Lower lobe of right lung (tissue), 2 donors: ENCODE measurements at places on chromosomes 2 and 18.

- DNase-seq = no peak
Measured at GRCh38 chr18:50745945-50746344, 73.9 kb downstream of the MRO start.

GRCh38 chr18:30632071-30632698 is 410.4 kb downstream of the DSC3 start:
- no peak for DNase-seq

- DNase-seq = no peak
Measured at GRCh38 chr2:42464631-42465030, 29.2 kb downstream of the KCNG3 start.

DNA sequence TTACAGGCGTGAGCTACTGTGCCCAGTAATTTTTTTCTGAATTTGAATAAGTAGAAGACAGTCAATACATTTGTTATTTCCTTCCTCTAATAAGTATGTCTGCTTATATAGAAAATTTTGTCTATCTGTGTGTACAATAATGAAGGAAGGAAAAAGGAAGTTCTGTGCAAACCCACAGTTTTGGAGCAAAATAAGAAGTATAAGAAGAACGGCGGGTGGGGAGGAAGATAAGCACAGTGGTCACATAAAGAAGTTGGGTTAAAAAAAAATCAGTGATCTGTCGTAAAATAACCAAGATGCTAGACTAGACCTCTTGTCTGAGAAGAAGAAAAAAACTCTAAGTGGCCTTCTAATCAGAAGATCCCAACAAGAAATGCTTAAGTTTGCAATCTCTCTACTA is 20.2 kb downstream of the MGAT4A start:
- no peak for DNase-seq

DNA sequence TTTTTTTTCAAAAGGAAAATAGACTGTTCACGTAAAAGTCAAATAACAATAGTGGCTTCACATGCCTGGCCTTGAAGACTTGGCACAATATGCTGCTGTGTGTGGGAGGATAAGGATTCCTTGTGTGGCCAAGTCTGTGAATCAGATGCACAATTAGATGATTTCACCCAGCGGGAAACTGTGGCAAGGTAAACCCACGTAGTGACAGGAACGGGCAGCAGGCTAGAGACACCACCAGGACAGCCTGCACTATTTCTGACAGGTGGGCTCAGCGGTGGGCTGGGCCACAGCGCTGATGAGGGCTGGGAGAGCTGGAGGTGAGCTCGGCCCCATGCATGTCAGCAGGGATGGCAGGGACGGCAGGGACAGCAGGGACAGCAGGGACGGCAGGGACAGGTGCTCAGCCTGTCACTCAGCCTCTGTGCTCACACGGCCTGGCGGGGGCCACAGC is 21.6 kb downstream of the SNORC start:
- DNase-seq = no peak

DNA sequence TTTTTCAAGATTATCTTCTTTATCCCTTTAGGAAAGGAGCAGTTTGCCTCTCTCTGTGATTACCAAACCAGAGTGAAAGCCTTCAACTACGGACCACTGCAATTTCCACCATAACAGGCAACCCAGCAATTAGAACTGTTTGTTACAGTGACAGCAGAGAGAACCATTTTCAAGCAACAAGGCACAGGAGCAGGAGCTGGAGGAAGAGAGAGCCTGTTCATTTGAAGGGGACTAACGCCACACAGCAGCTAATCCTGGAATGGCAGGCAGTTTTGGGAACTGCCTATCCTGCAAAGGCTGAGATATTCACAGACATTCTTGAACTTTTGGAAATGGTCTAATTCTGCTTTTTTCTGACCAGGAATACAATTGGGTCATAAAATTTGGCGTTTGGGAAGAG is 1541.9 kb upstream of the PIK3C3 start:
- no peak for DNase-seq

DNA sequence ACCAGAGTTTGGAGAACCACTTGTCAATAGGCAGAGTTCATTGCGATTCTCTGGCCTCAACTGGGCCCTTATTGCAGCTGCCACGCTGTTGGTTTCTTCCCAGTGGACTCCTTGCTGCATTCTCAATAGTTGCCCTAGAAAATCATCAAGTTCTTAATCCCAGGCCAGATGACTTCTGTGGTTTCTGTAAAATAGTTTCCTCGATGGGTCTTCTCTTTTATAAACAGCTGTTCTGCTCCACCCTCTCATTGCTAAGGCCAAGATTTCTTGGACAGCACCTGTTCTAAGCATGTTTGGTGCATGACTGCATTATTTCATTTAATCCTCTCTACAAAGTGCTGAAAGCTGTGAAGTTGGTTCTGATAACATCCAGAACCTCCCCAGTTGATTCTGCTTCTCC is 131.0 kb downstream of the BCL2L11 start:
- no peak for DNase-seq

DNA sequence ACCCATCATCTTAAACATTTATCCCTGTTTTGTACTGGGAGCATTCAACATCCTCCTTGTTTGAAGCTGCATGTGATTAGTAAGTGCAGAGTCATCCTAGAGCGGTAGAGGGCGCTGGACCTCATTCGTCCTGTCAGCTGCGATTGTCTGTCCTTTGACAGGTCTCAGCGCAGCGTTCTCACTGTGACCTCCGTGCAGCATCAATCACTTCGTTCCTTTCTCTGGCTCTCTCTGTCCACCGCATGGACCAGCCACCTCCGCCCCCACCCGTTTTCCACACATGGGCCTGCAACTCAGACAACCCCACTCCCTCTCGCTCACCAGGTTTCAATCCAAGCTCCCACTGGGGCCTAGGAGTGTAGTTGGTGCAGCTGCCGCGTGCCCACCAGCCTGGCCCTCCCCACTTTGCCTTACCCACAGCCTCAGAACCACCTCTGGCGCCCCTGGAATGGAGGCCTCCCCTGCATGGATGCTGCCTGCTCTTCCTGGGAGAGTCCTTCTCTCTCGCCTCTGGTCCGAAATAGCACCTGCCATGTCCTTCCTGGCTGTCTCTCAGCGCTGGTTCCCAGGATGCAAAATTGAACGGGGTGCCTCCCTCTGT is 90.5 kb downstream of the NDUFA10 start:
- peak; percentile 73 for DNase-seq

DNA sequence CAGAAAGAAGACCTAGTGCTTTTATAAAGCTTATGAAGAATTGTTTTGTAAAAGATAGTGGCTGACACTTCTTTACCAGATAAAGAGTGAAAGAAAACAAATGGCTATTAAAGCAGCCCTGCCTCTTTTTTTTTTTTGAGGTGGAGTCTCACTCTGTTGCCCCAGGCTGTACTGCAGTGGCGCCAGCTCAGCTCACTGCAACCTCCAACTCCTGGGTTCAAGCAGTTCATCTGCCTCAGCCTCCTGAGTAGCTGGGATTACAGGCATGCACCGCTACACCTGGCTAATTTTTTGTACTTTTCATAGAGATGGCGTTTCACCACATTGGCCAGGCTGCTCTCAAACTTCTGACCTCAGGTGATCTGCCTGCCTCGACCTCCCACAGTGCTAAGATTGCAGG is 12.9 kb downstream of the ARPC2 start:
- DNase-seq = no peak

- no peak for DNase-seq
Measured at GRCh38 chr18:48640566-48641270, 101.9 kb downstream of the CTIF start.

GRCh38 chr18:7177116-7177744 is 53.7 kb upstream of the LRRC30 start:
- no peak for DNase-seq

GRCh38 chr18:21656402-21656801 is 44.3 kb downstream of the SNRPD1 start:
- DNase-seq = no peak

- DNase-seq = no peak
Measured at GRCh38 chr2:7011356-7012083, 94.3 kb downstream of the RNF144A start.

DNA sequence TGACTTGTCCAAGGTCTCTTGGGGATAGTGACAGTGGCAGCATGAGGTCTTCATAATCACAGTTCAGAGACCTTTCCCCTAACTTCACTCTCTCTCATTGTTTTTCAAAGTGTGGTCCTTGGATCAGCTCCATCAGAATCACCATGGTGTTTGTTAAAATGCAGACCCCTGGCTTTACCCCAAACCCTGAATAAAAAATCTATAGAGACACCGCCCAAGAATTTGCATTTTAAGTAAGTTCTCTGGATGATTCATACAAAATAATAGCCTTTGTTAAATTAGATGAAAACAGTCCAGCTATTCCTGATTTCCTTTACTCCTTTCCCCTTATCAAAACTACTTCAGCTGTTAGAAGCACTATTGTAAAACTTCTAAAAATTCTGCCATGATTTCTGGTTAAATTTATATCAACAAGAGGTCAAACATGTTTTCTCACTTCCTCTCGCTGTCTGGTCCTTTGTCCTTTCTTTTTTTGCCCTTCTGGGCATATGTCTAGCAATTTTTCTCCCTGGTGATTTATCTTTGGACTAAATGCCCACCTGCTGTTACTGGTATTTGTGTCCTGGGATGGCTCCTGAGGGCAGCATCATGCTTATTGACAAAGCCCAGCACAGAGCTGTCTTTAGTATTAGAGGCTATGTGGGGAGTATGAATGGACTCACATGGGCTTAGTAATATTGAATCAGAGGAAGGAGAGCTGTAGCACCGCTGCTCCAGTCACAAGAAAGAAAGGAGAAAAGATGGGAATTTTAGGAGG is 63.4 kb downstream of the LHCGR start:
- DNase-seq = no peak

- no peak for DNase-seq
Measured at GRCh38 chr18:7784171-7784570, 217.1 kb downstream of the PTPRM start.

DNA sequence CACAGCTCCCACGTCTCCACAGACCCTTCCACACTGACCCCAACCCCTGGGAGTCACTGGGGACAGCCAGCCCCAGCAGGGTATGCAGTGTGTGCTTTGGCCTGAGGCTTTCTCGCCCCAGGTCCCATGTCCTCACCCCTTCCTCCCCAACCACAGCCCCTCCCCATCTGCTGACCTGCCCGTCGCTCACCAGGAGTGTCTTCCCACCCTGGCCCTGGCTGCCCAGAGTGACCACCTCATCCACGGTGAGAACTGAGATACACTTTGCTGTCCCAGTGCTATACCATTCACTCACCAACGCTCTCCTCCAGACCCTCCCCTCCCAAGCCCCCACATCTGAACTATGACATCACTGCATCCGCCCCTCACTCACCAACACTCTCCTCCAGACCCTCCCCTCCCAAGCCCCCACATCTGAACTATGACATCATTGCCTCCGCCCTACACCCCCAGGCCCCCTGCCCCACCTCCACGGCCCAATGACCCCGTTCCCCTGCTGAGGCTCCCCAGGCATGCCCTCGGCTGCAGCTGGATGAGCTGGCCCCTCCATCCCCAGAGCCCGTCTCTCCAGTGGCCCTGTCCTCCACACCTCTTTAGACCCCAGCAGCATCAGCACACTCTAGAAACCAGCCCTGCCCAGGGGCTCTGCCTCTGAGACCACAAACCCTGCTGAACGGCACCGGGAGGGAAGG is 55.2 kb downstream of the ANKMY1 start:
- DNase-seq = peak; percentile 37
